Choroid plexus epithelial cell (primary cell): ENCODE measurements at places on chromosomes 5 and 9.

DNA sequence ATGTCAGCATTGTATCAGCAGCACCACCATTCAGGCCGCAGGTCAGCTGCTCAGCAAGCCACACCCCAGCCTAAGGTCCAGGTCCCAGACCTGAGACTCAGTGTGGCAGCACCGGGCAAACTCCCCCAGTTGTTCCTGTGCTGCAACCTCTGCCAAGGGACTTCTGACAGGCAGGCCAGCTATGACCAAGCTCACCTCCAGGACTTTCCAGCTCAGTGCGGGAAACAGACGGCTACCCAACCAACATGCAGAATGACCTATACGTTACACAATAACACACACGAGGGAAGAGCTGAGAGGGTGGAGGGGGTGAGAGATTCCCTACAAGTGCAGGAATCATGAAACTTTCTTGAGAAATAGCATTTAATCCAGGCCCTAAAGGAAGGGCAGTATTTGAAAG lies 143.7 kb downstream of the FSTL4 start:
- no peak for DNase-seq

DNA sequence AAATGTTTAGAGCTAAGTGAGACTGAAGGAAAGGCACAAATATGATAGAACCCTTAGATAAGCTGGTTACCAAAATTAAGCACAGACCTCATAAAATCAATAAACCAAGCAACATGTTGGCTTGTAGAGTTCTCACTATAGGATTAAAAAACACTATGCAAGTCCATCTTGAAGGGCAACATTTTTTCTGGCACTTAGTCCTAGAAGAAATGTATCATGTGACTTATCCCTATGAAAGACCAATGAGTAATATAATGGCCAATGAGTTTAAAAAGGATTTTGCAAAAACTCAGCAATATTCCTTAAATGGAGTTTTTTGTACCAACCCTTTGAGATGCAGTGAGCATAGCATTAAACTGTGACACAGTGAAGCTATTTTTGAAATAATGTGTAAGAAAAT lies 216.3 kb upstream of the ADRA1B start:
- no peak for DNase-seq

DNA sequence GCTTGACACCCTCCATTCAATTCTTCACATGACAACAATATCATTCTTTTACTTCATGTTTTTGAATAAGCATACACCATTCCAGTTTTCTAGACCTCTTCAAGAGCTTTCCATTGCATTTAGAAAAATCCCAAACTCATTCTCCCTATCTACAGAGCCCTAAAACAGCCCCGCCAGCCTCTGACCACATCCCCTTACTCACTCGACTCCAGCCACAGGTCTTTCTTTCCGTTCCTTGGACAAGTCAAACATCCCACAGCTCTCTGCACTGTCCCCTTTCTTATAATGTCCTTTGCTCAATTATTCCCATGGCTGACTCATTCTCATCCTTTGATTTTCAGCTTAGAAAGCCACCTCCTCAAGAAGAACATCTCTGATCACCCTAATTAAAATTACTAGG lies 38.2 kb downstream of the TTC39B start:
- DNase-seq = no peak

DNA sequence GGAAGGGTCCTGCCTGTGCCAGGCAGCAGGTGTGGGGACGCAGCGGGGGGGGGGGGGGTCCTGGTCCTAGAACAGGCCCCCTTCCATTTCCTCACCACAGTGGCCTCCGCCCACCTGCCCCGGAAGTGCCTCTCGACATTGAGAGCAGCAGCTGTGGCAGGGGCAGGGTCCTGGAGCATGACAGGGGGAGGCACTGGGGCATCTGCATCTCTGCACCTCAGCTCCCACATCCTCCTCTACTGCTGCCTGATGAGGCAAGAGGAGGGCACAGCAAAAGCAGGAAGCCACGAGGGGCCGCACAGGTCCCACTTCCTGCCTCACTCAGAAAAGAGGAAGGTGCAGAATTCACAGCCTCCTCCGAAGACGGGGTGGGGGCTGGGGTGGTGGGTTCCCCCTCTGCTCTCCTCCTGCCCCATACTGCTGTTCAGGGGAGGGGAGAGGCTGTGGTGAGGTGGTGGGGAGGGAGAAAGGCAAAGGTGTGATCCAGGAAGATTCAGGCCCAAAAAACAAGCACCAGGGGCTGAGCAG lies 14.8 kb downstream of the AKNA start:
- no peak for DNase-seq
